ENCODE measurements at places on chromosomes 5 and 9.

DNA sequence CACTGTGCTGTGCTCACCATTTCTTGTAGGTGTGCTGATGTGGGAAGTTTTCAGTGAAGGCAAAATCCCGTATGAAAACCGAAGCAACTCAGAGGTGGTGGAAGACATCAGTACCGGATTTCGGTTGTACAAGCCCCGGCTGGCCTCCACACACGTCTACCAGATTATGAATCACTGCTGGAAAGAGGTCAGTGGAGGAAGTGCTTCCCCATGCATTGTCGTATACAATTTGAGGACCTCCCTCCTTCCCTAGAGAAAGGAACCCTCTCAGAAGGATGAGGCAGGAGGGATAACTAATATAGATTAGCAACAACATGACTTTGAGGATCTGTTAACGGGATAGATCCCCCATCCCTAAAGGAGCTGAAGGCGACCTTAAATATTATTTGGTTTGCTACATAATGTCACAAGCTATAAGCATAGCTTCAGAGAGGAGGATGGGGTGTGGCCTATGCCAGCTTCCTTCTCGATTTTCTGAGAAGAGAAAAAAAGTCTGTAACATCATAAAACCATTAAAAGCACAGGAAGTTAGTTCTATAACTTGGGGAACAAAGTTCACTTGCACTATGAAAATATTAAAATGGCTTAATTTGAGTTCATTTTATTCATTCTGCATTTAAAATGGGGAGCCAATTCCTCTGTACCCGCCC lies 17.0 kb upstream of the CYFIP2 start:
- DNase-seq: no peak

DNA sequence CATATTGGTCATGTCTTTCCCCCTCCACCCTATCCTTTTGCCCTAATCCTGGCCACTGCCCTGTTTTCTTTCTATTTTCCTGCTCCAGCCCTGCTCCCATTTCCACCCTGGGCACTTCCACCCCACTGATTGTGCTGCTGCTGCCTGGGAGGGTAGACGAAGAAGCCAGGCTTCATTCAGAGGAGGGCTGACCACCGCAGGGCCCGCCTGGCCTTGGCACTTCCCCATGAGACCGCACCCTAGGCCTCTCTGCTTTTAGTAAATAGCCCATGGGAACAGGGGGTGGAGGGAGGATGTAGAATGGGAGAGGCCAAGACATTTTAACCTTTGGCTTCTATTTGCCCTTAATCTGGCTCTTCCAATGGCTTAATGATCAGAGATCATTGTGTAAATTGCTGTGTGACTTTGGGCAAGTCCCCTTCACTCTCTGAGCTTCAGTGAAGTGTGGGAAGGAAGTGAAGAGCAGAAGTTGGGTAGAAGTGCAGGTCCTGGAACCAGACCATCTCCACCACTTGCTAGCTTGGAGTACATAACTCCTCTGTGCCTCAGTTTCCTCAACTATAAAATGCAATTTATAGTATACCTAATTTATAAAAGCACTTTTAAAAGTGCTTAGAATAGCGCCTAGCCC lies 13.6 kb upstream of the GPX3 start:
- no peak for DNase-seq

GRCh38 chr9:12464910-12465512 lies 228.2 kb upstream of the TYRP1 start:
- no peak for DNase-seq

- no peak for DNase-seq
These were observed 49.0 kb upstream of the CKMT2 start for GRCh38 chr5:81183811-81184748.

DNA sequence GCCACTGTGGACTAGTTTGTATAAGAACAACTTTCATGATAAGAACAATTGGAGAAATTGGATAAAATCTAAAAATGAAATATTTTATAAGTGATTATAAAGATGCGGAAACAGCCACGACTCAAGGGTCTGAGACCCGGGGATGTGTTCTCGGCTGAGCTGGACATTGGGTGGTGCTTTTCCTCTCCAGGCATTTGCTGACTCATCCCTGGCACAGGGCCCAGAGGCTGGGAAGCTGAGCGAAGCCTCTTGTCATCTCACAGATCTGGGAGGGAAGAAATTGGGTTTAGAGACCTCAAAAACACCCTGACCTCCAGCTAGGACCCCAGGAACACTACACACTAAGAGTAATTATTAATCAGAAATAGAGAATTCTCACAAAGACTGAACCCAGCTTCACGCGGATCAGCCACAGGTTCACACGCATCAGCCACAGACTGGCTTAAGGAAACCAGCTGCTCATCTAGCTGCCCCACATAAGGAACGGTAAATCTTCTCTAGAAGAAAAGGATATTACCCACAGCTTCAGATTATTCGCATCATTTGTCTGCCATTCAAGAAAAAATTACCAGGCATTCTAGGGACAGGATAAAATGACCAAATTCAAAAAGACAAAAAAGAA lies 2.8 kb upstream of the OR2V1 start:
- DNase-seq: no peak

DNA sequence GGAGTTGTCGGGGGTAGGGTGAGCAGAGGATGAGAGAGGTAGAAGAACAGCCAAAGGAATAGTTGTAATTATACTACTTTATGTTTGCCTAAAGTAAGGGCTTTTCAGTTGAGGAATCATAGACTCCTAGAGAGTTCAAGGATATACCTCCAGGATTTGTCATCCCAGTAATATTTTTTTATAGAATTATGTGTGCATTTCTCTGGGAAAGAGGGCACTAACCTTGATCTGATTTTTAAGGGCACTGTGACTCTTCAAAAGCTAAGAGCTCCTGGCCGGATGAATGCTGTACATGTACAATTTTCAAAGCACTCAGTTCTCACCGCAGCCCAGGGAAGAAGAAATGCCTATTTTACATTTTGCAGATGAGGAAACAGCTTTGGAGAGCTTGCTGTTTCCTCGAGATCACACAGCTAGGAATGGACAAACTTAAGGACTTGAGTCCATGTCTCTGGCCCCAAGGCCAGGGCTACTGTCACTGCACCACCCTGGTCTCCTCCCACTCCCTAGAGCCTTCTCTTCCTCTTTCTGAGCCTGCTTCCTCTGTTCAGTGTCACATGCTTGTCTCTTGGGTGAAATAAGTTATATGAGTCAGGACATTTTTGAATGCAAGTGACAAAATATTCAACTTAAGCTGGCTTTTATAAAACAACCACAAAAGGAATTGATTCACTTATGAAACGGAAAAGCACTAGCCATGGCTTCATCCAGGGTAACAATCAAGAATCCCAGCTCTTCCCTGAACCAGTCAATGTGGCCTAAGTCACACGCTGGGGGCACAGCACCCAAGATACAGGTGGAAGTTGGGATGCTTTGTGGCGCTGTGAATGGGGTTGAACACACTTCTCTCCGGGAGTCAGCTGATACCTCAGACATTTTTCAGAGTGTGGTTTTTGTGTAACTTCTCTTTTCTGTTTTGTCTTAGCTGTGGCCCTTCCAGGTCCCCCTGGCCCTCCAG lies 45.7 kb upstream of the TGFBR1 start:
- DNase-seq: no peak

DNA sequence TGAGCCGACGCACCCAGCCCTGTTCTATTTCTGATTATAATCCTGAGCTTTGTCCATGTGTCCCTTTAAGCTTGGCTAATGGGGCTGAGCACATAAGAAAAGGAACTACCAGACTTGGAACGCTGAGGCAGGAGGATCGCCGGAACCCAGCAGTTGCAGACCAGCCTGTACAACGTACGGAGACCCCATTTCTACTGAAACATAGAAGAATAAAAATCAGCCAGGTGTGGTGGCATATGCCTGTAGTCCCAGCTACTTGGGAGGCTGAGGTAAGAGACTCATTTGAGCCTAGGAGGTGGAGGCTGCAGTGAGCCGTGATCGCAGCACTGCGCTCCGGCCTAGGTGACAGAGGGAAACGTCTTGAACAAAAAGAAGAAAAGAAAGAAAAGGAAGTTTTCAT lies 22.3 kb downstream of the TRIM7 start:
- no peak for DNase-seq

GRCh38 chr5:177306674-177307543 lies 3.3 kb downstream of the PRELID1 start:
- DNase-seq: no peak

DNA sequence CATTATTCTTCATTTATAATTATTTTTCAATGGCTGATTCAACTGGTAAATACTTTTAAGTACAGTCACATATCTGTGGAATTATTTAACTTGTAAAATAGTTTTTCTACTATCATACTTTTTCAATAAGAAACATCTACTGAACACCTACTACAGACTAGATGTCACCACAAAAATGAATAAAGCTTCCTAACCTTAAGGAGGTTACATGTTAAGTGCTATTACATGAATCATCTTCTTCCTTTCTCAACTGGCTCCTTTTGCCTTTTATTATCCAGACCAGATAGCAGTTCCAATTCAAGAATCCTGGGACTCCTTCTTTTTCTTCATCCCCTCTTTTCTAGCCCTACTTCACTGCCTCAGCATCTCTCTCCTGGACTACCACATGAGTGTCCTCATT lies 4.7 kb downstream of the PGGT1B start:
- DNase-seq: no peak

GRCh38 chr5:144009116-144009515 lies 161.3 kb downstream of the YIPF5 start:
- DNase-seq: no peak

DNA sequence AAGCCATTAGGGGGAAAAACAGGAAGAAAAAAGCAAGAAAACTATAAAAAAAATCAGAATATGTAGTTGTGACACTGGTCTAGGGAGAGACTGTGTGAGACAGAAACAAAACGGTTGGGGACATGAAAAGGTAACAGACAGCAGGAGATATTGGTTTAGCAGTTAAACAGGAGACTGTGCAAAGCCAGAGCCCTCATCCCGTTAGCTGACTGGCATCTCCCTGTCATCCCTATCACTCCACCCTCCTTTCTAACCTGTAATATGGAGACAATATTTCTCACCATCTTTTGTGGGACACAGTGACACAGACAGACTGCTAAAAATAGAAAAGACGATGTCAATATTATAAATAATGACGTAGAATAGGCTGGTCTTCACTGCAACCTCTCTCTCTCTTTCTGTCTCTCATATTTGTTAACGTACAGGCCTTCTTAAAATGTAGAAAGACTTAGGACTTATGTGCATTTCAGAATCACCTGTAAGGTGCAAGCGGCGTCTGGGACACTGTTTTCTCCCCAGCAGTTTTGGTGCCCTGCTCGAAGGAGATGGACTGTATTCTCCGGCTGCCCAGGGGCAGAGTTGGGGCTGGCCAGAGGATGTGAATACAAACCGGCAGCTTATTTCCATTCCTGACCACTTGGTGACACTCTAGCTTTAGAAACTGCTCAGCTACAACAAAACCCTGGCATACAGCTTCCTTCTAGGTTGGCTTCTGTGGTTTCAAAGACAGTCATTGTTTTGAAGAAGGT lies 190.6 kb downstream of the MAT2B start:
- DNase-seq: no peak
